ENCODE measurements at places on chromosomes 7 and 10. TPM values are rescaled to one million over a fixed set of nuclear protein-coding genes. Genes with fewer than 3 reads are reported as not detected.

DNA sequence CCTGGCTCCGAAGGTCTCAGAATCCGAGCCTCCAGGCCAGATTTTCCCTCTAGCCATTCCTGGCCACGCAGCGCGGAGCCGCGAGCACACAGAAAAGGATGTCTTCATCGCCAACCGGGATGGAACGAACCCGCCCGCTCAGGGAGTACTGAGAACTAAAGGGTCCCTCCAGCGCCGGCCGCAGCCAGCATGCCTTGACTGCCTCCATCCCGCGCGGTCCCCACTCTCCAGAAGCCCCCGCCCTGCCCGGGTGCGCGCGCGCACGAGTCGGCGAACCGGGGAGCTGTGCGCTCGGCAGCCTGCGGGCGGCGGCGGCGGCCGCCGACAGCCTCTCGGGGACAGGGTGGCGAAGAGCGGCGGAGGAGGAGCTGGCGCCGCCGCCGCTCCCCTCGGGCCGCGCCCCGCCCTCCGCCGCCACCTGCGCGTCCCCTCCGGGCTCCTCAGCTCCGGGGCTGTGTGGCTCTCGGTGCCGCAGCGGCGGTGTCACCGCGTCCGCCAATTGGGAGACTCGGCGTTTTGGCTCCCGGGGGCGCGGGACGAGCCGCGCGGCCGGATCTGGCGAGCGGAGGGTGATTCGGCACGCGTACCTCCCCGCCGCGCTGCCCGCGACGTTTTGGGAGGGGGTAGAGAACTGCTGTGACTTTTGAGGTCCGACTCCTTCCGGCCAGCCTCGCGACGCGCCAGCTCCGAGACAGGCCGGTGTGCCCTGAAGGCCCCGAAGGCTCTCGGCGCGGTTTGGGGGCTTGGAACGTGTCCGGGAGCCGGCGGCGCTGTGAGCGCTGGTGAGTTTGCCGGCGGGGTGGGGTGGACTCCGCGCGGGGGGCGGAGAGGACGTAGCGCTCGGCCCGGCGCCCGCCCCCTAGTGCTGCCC lies 453 bp upstream of the GALNT17 start:
- H3K27me3 ChIP-seq, result peaks cover 24% of the 10 kb centered on the region
- no peaks in the 10 kb centered on the region for H3K4me1 ChIP-seq
- H3K27ac ChIP-seq, result no peak overlapping the region
- no peak overlapping the region for H3K4me3 ChIP-seq
- no peak for DNase-seq

GRCh38 chr7:102403563-102403962 lies 7.4 kb downstream of the PRKRIP1 start:
- peaks cover 83% of the 10 kb centered on the region for H3K36me3 ChIP-seq
- DNase-seq, result no peak
- no peak overlapping the region for H3K27ac ChIP-seq
- H3K27me3 ChIP-seq, result no peaks in the 10 kb centered on the region

DNA sequence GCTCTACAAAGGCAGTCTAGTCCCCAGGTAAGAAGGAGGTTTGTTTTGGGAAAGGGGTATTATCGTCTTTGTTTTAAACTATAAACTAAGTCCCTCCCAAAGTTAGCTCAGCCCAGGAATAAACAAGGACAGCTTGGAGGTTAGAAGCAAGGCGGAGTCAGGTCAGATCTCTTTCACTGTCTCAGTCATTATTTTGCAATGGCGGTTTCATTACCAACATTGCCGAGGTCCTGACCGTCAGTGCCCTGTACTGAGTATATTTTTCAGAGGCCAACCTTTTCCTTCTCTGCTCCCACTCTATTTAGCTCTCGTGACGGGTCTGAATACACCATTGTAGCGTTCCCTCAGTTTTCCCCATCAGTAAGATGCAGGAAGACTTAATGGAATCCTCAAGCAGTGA lies 184.5 kb downstream of the PRKCQ start:
- H3K36me3 ChIP-seq, result no peaks in the 10 kb centered on the region
- no peaks in the 10 kb centered on the region for H3K27me3 ChIP-seq
- no peak overlapping the region for H3K4me3 ChIP-seq

GRCh38 chr10:132178046-132178445 lies 8.7 kb upstream of the DPYSL4 start:
- H3K4me3 ChIP-seq, result no peak overlapping the region
- H3K27ac ChIP-seq, result no peak overlapping the region
- H3K36me3 ChIP-seq, result no peaks in the 10 kb centered on the region
- DNase-seq, result no peak
- H3K27me3 ChIP-seq, result peaks cover 31% of the 10 kb centered on the region
- H3K4me1 ChIP-seq, result peaks cover 10% of the 10 kb centered on the region

- no peak overlapping the region for H3K4me3 ChIP-seq
- no peaks in the 10 kb centered on the region for H3K4me1 ChIP-seq
Measured at GRCh38 chr7:145474009-145474686, 638.3 kb upstream of the TPK1 start.

Gene TSPAN12
- not detected for total RNA-seq

Gene HOXA6
- not detected for total RNA-seq

Gene FEZF1
- total RNA-seq, result not detected

Gene LRMDA
- total RNA-seq, result not detected

All from activated B cell treated with CpG ODN at 0.5 μM for 24 hours (primary cell).